CD4-positive, alpha-beta T cell (primary cell): ENCODE measurements at places on chromosomes 1 and 21.

- no peak for DNase-seq
Observed at GRCh38 chr21:45511661-45512431, 30.4 kb downstream of the SLC19A1 start.

DNA sequence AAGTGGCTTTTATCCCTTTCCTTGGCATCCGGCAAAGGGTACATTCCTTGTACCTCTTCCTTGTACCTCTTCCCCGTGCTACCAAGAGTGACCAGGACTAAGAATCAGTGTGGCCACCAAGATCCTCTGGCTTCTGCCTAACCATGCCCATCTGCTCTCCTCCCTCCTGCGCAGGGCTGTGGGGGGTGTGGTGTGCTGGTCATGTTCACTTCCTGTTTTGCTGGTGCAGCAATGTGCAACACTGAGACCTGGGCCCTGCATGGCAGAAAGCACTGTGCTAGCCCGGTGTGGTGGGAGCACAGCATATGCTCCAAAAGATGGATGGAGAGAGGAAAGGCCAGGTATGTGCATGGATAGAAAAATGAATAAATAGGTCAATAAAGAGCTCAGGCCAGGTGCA, 33.3 kb upstream of the TENT5C start:
- DNase-seq = peak; percentile 49

- no peak for DNase-seq
Observed at GRCh38 chr1:79193211-79194079, 186.9 kb upstream of the ADGRL4 start.

- no peak for DNase-seq
Observed at GRCh38 chr1:112541299-112541698, 32.5 kb downstream of the WNT2B start.

GRCh38 chr1:203172184-203173010, 3.2 kb downstream of the MYBPH start:
- DNase-seq = peak; percentile 65

GRCh38 chr1:240414237-240414636, 197.7 kb downstream of the GREM2 start:
- DNase-seq = no peak

DNA sequence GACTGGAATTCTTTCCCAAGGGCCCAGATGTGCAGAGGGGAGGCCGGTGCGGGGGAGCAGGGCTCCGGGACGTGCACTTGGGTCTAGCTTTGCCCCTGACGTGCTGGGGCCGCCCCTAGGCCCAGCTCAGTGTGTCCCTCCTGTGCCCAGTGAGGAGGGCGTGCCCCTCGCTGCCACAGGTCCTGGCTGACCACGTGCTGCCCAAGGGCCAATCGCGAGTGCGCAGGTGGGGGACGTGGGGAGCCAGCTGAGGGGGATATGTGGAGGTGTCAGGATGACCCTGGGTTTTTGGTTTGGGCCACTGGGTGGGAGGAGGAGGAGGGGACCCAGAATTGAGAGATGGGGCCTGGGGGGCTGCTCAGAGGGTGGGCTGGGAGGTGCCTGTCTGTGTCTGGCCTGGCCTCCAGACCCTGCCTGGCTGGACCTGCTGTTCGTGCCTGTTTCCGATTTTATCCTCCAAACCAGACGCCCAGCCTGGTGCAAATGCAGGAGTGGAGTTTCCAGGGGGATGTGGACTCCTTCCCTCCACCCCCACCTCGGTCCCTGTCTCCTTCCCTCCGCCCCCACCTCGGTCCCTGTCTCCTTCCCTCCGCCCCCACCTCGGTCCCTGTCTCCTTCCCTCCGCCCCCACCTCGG, 6.1 kb upstream of the RNF223 start:
- DNase-seq = no peak

GRCh38 chr1:169019419-169020058, 87.0 kb upstream of the ATP1B1 start:
- DNase-seq = no peak

GRCh38 chr21:31220575-31220974, 123.5 kb downstream of the TIAM1 start:
- DNase-seq = no peak

DNA sequence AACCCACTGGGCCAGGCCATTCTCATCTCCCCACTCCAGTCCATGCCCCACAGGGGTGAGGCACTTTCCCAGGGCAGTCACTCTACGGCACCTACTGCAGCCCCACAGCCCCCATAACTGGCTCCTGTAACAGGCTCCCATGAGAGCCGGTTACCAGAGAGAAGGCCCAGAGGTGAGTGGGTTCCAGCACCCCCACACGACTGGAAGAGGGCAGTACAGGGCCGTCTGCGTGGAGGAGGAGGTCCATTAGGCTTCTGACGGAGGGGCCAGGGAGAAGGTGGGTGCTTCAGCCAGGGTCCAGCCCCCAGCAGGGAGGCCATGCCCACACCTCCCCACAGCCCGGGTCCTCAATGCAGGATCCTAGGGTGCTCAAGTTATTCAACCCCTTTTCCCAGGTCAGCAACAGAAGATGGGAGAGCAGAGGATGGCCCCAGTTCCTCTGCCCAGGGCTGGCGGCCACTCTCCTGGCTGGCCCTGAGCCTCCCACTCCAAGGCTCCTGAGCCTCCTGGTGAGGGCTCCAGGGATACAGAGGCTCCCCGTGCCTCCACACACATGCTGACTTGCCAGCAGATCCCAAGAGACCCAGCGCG, 1.6 kb downstream of the ACAP3 start:
- DNase-seq = no peak

- no peak for DNase-seq
Observed at GRCh38 chr1:925561-926421, 2.1 kb downstream of the SAMD11 start.

DNA sequence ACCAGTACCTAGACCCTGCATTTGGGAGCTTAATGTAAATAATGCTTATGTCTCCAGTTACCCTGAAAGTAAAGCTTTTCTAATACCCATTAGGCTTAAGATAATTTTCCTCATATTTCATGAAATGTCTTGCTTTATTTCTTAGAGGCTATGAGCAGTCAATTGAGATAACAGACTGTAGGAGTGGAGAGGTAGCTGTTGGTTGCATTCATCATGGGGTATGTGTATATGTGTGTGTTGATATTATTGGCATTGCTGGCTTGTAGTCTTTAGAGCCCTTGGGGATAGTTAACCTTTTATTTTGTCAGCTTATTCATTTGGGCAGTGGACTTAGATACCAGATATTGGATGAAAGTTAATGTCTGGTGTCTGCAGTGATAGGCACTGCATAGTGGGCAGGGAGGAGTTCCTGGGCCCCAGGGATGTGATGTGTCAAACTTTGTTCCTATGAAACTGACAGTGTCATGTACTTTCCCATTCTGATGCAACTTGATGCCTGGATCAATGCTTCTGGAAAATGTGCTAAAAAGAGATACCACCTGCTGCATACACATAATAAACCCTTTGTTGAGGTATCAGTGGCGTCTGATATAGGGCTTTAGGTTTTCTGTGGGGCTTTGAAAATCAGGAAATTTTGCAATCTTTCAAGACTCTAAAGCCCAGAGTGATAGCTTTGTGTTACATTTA, 83.9 kb downstream of the MAST2 start:
- DNase-seq = no peak

DNA sequence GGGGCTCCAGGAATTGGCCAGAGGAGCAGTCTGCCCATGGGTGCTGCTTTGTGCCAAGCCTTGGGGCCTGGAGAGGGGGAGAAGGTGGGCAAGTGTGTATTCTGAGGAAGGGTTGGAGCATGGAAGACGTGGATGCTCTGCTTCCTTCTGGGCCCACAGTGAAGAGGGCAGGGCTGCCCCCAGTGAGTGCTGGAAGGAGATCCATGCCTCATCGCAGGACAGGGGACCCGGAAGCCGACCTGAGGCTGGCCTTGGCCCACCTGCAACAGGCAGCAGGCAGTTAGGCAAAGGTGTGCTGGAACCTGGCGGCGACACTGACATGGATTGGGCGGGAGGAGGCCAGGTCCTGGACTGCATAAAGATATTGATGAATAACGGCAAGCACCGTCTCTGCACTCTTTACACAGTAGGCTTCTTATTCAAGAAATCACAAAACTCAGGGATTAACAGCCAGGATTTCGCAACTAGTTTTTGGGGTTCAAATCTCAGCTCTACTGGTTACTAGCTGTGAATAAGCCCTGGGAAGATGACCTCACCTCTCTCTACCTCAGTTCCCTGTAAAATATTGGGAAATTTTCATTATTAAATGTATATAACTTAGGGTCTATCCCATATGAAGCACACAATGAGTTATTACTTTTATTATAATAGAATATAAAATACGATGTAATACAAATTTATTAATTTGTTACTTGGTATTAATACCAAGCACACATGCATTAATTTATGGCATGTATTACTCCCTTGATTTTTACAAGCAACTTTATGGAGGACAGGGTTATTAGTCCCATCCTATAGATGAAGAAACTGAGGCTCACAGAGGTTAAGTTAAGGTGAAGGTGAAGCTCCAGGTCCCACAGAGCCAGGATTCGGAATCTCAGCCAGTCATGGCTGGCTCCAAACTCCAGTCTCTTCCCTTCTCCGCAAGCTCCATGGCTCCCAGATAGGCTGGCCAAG, 62.3 kb downstream of the DHRS3 start:
- DNase-seq = no peak

DNA sequence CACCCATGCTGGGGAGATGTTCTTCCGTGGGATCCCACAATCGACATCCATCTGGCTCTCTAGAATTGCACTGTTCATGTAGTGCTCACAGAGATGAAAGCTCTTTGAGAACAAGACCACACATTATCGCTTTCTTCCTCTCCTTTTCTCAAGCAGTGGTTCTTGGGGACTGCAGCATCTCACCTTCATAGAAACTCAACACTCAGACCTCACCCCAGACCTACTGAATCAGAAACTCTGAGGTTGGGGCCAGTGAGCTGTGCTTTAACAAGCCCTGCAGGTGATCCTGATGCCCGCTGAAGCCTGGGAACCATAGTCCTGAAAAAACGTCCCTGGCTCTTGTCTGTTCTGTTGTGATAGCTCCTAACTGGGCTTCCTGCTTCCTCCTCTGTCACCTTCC, 251.3 kb upstream of the FGGY start:
- no peak for DNase-seq
